ENCODE measurements at places on chromosomes 5 and 9.

GRCh38 chr5:1312206-1312605, 17.3 kb upstream of the TERT start:
- peak; percentile 70 for DNase-seq

DNA sequence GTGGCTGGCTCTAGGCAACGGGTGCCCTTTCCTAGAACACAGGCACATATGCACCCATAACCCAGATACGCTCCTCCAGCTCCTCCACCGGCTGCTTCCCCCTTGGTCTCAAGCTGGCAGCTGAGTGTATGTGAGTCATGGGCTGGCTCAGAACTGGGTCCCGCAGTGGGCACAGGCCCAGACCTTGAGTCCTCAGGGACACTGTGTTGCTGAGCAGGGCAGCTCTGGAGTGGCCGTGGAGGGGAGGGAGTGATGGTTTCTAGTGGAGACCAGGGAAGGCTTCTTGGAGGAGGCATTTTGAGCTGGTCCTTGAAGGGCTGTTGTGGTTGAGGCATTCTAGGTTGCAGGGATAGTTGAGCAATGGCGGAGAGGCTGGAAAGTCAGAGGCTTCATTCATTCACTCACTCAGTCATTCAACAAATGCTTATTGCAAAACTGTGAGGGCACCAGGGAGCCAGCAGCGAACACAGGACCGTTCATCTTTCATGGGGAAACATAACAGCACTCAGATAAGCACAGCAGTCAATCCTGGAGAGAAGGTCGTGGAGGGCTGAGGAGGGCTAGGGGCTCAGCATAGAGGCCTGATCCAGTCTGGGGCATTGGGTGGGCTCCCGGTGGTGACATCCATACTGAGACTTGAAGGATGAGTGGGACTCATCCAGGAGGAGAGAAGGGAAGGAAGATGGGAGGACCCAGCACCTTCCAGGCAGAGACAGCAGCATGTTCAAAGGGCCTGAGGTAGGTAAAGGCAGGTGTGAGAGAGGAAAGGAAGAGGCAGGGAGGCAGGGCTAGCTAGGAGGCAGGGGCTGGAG, 2.4 kb downstream of the BBLN start:
- DNase-seq = no peak

- DNase-seq = no peak
Measured at GRCh38 chr9:36999728-37000333, 34.2 kb downstream of the PAX5 start.

- DNase-seq = no peak
Measured at GRCh38 chr5:88602584-88602983, 280.4 kb downstream of the MEF2C start.

DNA sequence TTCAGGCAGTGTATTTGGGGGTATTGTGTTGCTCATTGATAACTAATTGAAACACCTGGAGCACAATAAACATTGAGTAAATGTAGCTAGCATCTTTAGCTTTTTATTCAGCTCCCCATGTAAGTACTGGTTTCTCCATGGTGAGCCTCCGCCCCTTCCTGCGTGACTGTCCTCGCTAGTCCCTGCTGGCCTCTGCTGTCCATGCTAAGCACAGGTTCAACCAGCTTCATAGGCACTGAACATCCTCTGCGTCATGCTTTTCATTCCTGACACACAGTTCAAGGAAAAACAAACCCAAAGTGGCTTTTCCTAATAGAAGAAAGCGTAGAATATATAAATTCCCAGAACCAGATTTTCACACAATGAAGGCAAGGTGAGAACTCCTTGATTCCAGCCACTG, 27.3 kb upstream of the DAP start:
- DNase-seq = no peak

DNA sequence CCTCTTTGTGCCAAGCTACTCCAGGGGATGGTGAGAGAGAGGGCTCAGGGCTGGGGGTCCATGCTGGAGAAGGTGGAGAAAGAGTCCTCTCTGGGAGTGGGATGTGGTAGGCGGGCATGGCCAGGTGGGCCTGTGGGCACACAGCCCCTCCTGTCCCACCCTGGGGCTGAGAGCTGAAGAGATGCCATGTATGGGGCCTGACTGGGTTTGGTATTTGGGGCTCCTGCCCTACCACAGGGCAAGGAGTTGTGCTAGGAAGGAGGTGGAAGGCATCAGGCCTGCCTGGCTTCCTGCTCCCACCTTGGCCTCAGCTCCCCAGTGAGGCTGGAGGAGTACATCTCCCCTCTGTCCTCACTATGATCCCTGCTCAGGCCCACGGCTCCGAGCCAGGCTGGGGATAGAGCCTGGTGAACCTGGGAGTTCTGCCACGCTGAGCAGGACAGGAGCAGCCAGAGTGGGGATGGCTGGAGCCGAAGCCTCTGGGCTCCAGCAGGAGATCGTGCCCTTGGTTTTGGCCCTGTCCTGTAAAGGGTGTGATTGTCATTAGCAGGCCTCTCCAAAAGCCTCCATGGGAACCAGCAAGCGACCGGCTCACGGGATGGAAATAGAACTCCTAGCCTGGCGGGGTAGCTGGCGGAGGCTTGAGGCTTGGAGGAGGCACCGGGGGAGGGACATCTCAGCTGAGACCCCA, 75.5 kb downstream of the CACNA1B start:
- no peak for DNase-seq

DNA sequence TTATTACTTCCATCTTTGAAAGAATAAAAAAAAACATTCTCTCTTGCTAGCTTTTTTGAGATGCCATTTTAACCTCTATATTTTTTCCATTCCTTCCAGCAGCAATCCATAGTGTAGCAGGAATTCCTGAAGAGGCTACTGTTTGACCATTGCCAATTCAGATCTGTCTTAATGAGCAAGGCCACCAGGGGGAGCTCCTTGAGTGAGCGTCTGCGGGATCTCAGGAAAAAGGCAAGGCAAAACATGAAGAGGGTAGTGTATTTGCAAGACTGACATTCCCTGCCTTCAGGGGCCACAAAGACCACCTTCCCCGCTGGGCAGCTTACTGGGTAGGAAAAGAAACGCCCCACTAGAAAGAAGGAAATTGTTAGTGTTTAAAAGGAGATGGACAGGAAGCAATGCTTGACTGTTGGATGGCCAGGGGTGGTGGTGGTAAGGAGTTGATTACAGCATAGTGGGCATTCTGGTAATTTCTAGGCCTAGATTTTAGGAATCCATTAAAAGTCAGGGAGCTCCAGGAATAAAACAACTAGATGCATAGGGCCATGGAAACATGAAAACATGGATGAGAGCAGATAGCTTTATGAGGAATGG, 206.6 kb upstream of the HAPLN1 start:
- peak; percentile 26 for DNase-seq

- DNase-seq = no peak
Measured at GRCh38 chr5:169652057-169652456, 15.0 kb downstream of the DOCK2 start.
